ENCODE measurements at places on chromosomes 4 and X.

DNA sequence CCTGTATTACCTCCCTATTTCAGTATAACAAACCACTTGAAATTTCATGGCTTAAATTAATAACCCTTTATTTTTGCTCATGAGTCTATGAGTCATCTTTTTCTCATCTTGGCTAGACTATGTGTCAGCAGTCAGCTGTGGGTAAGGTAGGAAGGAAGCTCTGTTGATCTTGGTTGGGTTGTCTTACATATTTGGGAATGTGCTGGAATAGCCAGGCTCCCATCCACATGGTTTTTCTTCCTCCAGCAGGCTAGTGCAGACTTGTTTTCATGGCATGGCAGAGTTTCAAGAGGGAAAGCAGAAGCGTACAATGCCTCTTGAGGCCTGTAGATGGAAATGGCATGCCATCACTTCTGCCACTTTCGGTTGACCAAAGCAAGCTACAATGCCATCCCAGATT is 89.7 kb downstream of the LINC00632 start:
- no peak for DNase-seq

GRCh38 chrX:21658746-21659145 is 616 bp upstream of the KLHL34 start:
- DNase-seq: no peak

- DNase-seq: no peak
These were observed 180.6 kb upstream of the NUDT6 start for GRCh38 chr4:123102897-123103471.

DNA sequence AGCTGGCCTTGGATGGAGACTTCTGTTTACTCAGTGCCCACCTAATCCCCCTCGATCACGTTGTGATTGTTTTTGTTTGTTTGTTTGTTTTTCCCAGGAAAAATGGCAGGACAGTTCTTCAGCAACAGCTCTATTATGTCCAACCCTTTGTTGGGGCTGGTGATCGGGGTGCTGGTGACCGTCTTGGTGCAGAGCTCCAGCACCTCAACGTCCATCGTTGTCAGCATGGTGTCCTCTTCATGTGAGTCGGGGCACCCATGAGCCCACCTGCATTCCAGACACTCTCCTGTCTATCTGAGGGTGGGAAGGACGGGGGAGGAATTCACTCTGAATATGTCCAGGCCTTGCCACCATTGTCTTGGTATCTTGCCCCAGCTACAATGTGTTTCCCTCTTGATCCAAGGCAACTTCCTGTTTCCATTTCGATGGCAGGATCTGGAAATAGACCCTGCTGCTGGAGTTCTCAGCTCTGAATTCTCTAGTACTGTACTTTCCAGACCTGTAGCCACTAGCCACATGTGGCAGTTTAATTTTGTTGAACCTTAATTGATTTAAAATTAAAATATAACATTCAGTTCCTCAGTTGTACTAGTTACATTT is 10.5 kb downstream of the SLC34A2 start:
- no peak for DNase-seq

GRCh38 chr4:107818301-107818910 is 6.3 kb upstream of the SGMS2 start:
- no peak for DNase-seq

DNA sequence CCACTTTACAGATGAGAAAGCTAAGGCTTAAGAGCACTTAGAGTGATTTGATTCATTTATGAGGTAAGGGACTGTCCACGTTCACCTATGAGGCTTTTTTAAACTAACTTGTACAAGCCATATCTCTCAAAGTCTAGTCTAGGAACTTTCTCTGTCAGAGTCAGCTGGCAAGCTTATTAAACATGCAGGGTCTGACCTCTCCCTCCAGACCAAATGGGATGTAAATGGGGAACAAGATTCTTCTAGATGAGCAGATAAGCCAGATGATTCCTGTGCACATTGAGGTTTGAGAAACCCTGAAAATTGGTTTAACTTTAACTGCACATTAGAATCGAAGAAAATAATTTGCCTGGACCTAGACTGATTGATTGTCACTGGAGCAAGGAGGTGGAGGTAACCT is 160.0 kb upstream of the SPRY1 start:
- no peak for DNase-seq

DNA sequence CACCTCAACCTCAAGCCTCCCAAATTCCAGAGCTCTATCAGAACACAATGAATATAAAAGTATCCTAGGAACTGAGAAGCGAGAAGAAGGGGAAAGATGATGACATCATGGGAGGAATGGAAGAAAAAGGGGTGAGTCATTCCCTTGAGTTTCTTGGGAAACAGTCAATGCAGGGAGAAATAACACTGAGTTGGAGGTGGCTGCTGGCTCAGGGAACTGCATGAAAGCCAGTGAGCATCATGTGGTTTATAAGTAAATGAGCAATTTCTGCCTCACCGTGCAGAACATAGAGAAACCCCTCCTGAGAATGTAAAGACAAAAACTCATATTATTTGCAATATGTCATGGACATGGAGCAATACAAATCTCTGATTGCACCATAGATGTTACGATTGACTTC is 73.3 kb downstream of the SHOX start:
- DNase-seq: peak; percentile 19

DNA sequence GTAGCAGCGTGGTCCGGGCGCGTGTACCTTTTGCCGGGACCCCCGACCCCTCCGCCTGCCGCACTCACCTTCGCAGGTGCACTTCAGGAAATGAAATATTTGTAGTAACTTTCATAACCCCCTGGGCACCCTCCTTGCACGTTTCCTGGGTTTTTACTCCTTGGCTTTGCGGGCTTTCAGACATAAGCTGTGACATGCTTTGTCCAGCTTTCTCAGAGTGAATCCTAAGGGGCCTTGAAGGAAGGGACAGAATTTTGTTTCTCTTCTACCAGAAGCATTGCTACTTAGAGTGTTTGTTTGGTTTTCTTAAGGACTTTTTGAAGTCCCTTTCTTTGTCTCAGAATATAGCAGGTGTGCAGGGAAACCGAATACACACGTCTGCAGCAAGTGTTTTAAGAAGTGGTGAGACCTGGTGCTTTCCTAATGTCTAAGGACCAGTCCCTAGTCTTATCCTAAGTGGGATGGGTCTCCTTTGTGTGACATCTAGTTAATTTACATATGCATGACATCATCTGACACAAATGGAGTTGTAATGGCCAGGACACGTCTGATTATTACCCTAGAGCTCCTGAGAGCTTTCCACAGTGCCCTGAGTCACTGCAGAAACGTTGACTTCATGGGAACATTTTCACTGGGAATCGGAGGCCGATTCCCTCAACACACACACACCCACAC is 1.3 kb downstream of the FAM149A start:
- DNase-seq: no peak

- DNase-seq: no peak
These were observed 21.2 kb downstream of the DOK7 start for GRCh38 chr4:3484057-3484973.

DNA sequence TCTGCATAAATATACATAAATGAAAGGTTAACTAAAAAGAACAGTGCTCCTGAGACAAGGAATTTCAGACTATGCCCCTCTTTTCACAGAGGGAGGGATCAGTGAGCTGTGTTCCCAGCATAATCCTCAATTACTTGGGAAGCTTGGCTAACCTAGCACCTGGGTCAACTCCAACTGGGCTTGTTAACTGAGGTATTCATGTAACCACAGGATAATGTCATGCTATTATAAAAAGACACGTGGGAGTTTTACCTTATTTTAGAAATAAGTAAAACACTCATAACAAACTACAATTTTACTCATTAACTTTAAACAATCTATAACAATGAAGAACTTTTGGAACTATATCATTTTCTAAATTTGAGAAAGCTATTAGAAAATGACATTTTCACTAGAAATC is 48.6 kb downstream of the RPGR start:
- no peak for DNase-seq

DNA sequence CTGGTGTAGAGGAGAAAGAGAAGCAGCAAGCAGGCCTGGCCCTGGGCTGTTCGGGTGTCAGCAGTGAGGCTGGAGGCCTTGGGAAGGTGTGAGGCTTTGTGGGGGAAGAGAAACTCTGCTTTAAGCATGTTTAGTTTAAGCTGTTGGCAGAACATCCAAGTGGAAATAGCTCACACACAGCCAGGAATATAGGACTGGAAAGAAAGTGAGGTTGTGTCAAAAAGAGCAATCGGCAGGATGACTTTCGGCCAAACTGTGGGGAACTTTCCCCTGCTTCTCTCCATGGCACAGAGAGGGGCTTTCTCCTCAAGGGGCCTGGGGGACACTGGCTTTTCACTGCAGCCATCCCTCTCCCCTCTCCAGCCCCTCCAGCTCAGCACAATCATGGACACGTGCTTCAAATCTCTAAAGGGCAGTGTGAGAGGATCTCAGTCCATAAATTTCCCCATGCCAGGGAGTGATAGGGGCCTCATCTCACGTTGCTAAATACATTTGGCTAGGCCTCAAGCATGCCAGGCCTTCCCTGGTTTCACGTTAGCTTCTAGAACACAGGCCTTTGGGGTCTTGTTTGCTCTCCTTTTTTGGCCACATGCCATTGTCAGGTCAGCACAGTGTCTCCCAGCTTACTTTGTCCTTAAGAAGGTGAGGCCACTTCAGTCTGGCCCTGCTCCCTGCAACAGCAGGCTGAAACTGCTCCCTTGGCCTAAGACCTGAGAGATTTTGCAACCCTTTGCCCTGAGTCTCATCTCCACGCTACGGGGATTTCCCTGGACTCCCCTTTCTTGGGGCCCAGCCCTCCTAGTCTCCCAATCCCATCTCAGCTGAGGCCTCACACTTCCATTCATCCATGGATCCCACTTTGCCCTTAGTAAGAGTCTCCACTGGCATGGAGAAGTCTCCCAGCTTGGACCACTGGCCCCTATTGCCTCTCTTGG is 8.3 kb upstream of the CITED1 start:
- DNase-seq: no peak

DNA sequence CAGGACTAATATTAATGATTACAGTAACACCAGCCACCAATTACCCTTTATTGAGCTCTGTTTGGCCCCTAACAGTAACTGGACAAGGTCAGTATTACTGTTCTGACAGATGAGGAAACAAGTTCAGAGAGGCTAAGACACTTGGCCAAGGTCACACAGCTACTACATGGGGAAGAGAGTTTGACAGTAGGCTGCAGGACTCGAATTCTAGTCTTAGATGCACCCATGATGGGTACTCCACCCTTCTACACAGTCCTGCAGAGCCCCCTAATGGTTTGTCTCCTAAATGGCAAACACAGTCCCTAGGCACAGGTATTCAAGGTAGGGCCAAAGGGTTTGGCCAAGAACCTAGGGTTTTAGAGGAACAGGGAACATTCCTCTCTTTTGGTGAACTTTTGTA is 93.9 kb downstream of the NSUN7 start:
- no peak for DNase-seq

- DNase-seq: no peak
These were observed 1.4 kb upstream of the SMAD1 start for GRCh38 chr4:145480257-145480656.

DNA sequence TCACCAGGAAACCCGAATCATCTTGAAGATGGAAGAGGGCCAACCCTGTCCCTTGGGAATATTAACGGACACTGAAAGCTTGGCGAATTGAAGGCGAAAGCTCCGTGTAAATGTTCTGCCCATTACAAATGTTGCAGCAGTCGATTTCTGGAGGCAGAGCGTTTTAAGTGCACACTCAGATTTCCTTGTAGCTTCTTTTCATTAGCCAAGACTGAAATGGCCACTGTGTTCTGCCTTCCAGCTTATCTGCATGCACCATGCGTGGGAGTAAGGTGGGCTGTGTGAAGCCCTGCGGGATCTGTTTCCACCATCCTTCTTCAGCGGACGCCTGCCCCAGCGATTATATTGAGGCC is 1.3 kb downstream of the SMIM20 start:
- no peak for DNase-seq

DNA sequence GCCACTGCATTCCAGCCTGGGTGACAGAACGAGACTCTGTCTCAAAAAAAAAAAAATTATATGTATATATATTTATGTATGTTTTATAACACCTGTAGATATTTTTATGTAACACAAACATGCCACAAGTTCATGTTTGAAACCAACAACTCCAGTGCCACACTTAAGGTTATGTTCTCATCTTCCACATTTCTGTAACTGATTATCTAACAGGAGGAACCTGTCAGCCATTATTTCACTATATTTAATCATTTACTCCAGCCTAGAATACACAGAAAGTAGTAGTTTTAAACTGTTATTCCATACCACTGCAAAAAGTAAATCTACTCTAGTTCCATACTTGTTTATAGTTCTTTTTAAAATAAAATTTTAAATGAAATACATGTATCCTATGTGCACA is 32.3 kb downstream of the MCUB start:
- no peak for DNase-seq

GRCh38 chr4:41822325-41822724 is 73.8 kb upstream of the PHOX2B start:
- DNase-seq: no peak

DNA sequence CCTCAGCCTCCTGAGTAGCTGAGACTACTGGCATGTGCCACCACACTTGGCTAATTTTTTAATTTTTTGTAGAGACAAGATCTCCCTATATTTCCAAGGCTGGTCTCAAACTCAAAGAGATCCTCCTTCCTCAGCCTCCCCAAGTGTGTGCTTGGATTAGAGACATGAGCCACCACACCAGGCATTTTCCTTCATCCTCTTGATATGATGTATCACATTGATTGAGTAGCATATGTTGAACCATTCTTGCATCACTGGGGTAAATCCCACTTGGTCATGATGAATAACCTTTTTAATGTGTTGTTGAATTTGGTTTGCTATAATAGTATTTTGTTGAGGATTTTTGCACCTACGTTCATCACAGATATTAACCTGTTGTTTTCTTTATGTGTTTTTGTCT is 24.2 kb upstream of the PPM1K start:
- DNase-seq: no peak

GRCh38 chrX:118218079-118218478 is 101.5 kb upstream of the KLHL13 start:
- DNase-seq: no peak

DNA sequence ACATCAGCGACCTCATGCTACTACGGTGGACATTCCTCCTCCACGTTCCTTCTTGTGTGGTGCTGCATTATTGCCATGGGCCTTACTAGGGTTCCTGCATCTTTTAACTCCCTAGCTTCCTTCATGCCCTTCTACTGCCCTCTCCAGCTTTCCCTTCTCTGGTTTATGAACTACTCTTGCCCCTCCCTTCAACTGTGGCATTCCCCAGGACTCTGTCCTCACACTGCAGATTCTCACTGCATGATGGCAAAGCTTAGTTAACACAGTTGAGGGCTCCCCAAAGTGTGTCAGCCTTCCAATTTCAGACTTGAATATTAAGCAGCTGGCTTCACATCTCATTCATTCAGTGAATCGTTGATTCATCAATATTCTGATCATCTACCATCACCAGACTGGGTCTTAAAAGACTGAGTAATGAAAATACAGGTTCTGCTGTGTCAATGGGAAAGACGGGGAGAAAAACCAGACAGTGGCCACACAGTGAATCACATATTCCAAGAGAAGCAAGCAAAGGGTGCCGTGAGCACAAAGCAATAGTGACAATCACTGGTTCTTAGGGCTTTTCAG is 53.0 kb downstream of the ZFX start:
- DNase-seq: no peak

GRCh38 chr4:3371033-3372001 is 70.5 kb upstream of the HGFAC start:
- DNase-seq: no peak
